ENCODE measurements at places on chromosomes 7 and 10.

GRCh38 chr7:10239695-10240345 lies 733.9 kb upstream of the PHF14 start:
- DNase-seq = no peak

- DNase-seq = no peak
Observed at GRCh38 chr10:114933588-114933987, 4.4 kb upstream of the TRUB1 start.

DNA sequence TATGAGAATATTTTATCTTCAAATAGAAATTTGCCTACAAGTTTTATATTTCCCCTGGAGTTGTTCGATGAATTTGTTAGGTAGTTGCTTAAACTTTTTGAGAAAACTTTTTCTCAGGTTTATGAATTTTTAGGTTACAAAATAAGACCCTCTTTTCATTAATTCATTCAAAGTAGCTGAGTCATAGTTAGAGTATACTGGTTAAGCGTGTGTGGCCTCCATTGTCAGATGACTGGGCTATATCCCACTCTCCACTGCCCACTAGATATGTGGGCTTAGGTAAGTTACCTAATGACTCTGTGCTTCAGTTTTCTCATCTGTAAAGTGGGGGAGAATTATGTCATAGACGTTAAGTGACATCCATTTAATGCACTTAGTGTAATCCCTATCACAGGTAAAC lies 1.0 kb downstream of the ASB15 start:
- DNase-seq = no peak

GRCh38 chr10:124741922-124742412 lies 2.2 kb downstream of the FAM53B start:
- no peak for DNase-seq

DNA sequence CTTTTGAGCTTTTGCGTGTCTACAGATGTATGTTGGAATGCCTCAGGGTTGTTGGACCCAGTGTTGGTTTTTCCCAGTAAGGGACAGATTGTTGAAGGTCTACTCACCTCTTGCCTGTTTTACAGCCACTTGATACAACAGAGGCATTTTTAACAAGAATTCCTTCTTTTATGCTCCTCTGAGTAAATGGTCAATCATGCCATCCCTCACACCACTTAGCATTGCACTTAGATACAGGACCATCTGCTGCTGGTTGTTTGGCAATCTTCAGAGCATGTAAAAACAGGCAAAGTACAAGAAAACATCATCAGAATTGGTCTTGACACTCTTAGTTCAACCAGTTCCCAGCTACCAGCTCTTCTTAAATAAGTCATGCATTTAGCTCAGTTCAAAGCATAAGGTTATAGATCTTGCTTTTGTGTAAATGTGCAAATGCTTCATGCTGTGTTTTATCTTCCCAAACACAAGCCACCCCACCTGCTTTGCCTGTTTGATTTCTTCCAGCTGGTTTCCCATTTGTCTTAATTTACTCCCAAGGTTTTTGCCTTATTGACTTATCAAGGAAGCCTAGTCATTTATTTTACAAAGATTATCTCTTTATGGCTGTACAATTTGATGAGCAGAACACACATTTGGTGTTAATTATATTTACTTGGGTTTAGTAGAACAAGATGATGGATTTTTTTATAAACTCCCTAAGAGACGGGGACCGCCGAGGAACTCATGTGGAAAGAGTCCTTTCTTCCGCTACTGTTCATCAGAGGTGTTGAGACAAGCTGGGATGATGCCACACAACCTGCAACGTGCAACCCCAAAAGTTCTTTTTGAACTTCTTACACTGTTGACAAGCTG lies 136.6 kb downstream of the AHR start:
- DNase-seq = no peak

GRCh38 chr10:127937069-127937468 lies 30.2 kb downstream of the PTPRE start:
- no peak for DNase-seq

DNA sequence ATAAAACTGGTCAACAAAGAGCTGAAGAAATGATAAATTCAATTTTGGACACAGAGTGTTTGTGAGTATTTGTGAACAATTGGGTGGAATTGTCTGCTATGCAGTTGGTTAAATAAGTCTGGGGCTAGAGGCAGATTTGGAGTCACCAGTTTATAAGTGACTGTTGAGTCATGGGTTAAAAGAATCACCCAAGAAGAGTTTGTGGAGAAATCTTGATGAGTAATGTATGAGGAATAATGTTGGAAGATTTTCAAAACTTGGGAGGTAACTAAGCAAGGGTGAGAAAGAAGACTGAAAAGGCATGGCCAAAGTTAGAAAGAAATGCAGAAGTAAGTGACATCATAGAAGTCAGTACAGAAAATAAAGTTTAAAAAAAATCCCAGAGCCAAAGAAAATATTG lies 750.7 kb downstream of the MAGI2 start:
- no peak for DNase-seq

- no peak for DNase-seq
Observed at GRCh38 chr10:112949875-112950507, at the start of gene TCF7L2. Gene TCF7L2 (plus strand): TSS chr10:112950247. CDS start chr10:112950757, 510 bp downstream.

- DNase-seq = no peak
Observed at GRCh38 chr7:1693991-1694524, 24.0 kb downstream of the ELFN1 start.

DNA sequence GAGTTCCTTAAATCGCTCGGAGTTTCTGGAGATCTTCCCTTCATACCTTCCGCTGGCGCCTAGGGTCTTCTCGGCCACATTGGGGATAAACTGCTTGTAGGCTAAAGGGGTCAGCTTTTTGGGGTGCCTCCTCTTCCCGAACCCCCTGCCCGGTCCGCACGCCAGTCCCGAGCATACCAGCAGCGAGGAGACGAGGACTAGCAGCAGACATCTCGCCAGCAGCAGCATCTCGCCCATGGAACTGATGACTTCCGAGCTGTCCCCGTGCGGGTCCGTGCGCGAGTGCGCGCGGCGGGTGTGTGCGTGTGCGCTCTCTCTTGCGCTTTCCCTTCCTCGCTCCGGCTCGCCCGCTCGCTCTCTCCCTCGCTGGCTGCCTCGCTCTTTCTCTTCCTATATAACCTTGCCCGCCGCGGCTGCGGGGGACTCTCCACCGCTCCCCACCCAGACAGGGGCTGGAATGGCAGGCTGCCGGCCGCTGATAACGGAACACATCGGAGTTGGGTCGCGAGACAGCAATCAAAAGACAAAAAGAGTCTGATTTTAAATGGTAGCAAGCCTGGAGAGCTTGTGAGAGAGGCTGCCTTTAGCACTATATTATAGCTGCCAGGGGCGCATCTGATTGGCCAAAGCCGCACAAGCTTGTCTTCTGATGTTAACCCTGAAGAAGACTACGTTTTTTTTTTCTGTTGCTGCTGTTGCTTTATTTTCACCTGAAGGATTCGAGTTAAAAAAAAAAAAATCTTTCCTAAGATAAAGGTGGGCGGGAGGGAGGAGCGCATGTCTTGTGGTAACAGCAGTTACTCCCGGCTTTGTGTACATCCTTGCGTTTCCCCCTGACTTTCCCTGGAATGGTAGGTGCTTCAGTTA lies at the start of gene SHH:
SHH (minus strand) TSS at position 569 of the 867 bp plus-strand sequence; CDS start at position 228, 341 bp downstream.
- no peak for DNase-seq

DNA sequence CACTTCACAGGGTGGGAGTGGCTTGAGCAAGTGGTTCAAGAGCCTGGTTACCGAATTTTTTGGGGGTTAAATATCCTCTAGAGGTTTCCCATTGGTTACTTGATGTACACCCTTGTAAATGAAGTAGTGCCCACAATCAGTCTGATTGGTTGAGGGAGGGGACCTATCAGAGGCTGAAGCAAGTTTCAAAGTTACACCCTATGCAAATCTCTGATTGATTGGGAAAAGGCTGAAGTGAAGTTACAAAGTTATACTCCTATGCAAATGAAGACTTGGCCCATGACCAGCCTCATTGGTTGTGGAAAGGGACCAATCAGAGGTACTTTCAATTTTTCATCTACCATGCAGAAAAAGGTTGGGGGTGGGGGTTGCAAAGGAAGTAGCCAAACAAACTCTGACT lies 34.7 kb downstream of the UBE2D4 start:
- no peak for DNase-seq

DNA sequence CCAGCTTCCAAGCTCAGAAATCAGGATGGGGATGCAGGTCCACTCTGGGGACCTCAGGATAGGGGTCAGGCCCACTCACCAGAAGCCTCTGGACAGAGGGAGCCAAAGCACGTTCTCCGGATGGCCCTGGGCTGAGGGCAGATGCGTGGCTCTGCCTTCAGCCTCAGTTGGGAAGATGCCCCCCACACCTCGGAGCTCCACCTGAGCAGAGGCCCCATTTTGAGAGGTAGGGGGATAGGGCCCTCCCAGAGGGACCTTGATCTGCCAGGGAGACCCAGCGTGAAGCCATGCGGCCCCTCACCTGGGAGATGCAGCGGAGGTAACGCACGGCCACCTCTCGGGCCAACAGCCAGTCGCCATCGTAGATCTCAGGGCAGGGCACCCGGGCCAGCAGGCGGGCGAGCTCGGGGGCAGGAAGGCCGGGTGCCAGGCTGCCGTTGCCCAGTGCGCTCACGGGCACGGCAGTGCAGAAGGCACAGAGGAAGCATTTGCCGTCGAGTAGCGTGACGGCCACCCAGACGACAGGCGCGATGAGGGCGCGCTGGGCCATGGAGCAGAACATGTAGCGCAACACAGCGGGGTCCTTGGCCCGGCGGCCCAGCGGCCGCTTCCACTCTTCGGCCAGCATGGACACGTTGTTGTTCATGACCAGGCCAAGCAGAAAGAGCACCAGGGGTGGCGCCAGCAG lies 660 bp downstream of the CALHM1 start:
- DNase-seq = no peak

DNA sequence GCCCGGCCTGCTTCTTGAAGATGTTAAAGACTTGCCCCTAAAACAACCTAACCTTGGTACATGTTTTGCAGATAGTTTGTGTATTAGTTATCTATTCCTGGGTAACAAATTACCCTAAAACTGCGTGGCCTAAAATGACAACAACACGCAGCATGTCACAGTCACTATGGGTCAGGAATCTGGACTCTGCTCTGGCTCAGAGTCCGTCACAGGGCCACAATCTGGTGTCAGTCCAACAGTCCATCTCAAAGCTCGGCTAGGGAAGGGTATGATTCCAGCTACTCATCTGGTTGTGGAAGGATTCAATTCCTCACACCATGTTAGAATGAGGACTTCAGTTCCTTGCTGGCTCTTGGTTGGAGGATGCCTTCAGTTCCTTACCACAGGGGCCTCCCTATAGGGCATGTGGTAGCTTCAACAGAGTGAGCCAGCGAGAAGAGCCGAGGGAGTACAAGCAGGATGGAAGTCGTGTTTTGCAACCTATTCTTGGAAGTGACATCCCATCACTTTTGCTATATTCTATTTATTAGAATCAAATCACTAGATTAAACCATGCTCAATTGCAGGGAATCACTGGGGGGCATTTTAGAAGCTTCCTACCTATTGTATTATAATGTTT lies 71.3 kb downstream of the ANLN start:
- DNase-seq = no peak

- DNase-seq = no peak
Observed at GRCh38 chr10:79358811-79359210, 11.5 kb downstream of the PPIF start.

DNA sequence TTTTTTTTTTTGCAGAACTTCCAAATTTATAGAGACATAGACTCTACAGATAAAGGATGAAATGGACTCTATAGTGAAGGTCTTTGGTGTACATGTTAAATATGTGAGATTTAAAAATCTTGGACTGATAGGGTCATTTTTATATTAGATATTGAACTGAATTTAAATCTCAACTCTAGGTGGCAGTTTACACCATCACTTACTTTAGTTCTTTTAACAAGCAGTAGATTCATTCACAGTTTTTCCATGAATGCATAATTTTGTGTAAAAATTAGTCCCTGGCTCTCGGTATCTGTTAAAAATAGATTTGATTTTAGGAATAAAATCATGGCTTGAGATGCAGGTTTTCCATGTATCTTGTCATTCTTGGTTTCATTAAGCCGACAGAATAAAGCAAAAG lies 31.1 kb upstream of the SNX13 start:
- no peak for DNase-seq

- DNase-seq = no peak
Observed at GRCh38 chr10:61452655-61453641, at the start of gene TMEM26. Gene TMEM26 (minus strand): TSS chr10:61453381. CDS start chr10:61453081, 300 bp downstream.

GRCh38 chr7:156478486-156478885 lies 162.1 kb upstream of the RNF32 start:
- DNase-seq = no peak

DNA sequence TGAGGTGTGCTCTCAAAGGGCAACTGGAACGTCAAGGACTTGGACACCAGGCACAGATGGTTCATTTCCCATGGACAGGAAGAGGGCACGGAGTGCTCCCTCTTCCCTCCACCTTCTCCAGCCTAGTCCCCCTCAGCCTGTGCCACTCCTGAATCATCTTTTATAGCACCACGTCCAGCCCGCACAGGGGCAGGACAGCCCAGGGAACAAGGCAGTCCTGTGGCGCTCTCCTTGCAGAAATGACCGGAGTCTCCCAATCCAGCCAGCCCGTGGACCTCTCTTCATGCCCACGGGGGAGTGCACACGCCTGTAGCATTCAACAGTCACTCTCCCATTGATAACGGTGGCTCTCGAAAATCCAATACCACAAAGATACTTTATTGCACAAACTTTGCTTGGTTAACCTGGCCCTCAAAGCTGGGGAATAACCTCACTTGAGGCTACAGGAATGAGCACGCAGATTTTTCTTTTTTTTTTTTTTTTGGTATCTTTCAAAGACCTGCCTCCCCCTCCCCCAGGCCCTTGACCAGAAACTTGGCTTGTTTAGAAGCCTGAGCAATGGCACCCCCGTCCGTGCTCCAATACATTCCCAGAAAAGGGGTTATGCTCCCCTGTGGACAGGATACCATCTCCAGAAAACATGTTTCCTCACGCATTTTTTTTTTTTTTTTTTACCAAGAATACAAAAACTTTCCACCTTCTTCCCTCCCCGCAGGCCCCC lies 733 bp downstream of the PRKCQ start:
- no peak for DNase-seq

- no peak for DNase-seq
Observed at GRCh38 chr10:1015688-1016087, 10.0 kb downstream of the IDI2 start.

GRCh38 chr10:124552691-124553276 lies 91.2 kb downstream of the LHPP start:
- no peak for DNase-seq

DNA sequence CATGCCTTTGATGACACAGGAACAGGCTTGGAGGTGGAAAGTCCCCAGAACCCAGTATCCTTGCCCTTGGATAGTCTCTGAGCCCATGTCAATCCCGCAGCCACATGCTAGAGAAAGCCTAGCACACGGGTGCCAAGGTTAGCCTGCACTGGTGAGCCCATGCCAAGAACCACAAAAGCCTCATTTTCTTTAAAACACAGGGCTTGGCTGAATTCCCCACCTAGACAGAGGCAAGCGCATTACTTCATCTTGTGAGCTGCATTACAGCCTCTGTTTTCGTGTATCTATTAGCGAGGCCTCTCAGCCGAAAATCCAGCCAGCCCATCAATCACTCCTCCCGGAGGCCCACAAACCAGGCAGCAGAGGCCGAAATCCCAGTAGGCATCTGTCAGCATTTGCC lies 314.9 kb upstream of the AUTS2 start:
- no peak for DNase-seq

- DNase-seq = no peak
Observed at GRCh38 chr10:11017000-11017569, 587 bp upstream of the CELF2 start.
